ENCODE measurements at places on chromosomes 13 and 19. TPM values are rescaled to one million over a fixed set of nuclear protein-coding genes. Genes with fewer than 3 reads are reported as not detected.

Gene WDR88
- total RNA-seq, result not detected

GRCh38 chr19:41714598-41714997 lies 6.2 kb downstream of the CEACAM5 start:
- no peaks in the 10 kb centered on the region for H3K4me1 ChIP-seq
- no peaks in the 10 kb centered on the region for H3K36me3 ChIP-seq
- DNase-seq, result no peak
- no peak overlapping the region for H3K4me3 ChIP-seq

DNA sequence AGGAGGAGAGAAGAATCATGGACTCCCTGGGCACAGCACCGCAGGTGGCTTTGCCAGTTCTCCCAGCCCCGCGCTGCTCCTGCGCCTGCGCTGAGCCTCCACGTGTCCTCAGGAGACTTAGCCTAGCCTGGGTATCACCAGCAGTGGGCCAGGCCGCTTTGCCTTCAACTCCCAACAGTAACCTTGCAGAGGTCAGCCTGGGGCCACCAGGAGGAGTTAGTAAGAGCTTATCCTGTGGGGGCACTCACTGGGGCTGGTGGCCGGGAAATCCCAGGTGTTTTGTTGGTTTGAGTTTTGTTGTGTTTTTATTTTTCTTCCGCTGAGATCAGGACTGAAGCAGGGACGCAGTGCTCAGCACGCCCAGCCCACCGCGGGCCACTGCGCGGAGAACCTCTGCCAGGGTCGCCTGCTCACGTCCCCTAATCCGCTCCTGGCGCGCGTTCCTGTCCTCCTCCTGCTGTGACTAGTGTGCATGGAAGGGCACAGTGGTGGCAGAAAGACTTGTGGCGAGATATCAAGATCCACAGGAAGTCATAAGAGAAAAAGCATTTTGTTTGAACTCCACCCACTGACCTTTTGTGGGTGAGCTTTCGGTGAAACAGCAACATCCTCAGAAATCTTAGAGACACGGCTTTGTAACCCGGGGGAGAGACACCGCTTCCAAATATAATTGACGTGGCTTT lies 207.4 kb upstream of the RFC3 start:
- no peaks in the 10 kb centered on the region for H3K36me3 ChIP-seq
- peak overlapping the region; percentile 93 for H3K27ac ChIP-seq
- peak overlapping the region; percentile 50 for H3K4me3 ChIP-seq
- H3K4me1 ChIP-seq, result peaks cover 14% of the 10 kb centered on the region
- H3K27me3 ChIP-seq, result no peaks in the 10 kb centered on the region

Gene RASAL3
- total RNA-seq, result not detected

DNA sequence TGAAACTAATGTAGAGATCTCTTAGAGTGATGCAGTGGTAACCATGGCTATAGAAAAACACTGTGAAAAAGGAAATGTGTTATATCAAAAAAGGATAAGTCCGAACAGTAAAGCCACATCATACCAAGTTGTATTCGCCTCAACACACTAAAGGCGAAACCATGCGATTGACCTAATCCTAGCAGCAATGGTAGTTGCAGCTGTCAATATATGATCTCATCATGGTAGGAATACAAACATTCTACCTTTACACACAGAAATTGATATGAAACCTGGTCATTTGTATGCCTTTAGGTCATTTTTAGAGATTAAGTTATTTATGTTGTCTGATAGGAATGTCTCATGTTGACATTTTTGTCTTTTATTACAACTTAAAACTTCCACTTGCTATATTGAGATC lies 271.9 kb downstream of the SLITRK6 start:
- H3K4me3 ChIP-seq, result no peak overlapping the region
- peaks cover 22% of the 10 kb centered on the region for H3K4me1 ChIP-seq
- H3K27ac ChIP-seq, result peak overlapping the region; percentile 31
- H3K36me3 ChIP-seq, result no peaks in the 10 kb centered on the region

Gene GSX1
- total RNA-seq, result not detected

Gene ZNF473
- 21.4 TPM for total RNA-seq

DNA sequence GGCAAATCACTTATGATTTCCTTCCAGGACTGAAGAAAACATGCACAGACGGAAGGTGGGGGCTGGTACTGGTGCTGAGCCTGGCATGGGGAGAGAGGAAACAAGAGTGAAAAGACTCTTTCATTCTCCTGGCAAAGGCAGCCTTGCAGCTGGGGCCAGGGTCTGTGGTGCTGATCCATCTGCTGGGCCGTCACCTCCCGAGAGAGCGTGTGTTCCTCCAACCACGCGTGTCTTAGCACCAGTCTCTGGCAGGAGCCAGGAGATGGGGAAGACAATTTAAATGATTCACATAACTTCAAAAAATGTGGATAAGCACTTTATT lies 23.9 kb upstream of the SPART start:
- H3K4me1 ChIP-seq, result peaks cover 10% of the 10 kb centered on the region
- H3K36me3 ChIP-seq, result no peaks in the 10 kb centered on the region
- H3K27ac ChIP-seq, result peak overlapping the region; percentile 55
- DNase-seq, result no peak
- no peaks in the 10 kb centered on the region for H3K27me3 ChIP-seq
- no peak overlapping the region for H3K4me3 ChIP-seq

Gene PTH2
- total RNA-seq, result not detected

DNA sequence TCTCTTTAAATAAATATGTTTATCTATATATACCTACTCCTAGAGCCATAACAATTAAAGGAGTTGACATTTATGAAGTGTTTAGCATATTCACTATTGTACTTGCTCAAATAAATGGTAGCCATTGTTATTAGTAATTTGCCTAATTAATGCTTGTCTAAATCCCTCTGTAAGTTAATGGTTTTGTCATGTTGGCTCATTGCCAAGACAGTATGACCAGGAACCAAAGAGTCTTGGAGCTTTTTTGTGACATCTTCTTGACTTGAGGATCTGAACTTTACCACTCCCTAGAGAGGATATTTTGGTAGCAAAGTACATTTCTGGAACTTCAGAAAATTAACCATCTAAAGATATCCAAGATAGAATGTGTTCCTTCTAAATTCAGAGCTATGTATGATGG lies 15.5 kb downstream of the FRY start:
- H3K4me3 ChIP-seq, result no peak overlapping the region
- peaks cover 24% of the 10 kb centered on the region for H3K4me1 ChIP-seq
- no peaks in the 10 kb centered on the region for H3K36me3 ChIP-seq

GRCh38 chr13:57128909-57129308 lies 11.8 kb upstream of the PRR20A start:
- no peaks in the 10 kb centered on the region for H3K36me3 ChIP-seq
- no peaks in the 10 kb centered on the region for H3K27me3 ChIP-seq
- peak; percentile 21 for DNase-seq
- no peaks in the 10 kb centered on the region for H3K4me1 ChIP-seq
- H3K27ac ChIP-seq, result no peak overlapping the region

DNA sequence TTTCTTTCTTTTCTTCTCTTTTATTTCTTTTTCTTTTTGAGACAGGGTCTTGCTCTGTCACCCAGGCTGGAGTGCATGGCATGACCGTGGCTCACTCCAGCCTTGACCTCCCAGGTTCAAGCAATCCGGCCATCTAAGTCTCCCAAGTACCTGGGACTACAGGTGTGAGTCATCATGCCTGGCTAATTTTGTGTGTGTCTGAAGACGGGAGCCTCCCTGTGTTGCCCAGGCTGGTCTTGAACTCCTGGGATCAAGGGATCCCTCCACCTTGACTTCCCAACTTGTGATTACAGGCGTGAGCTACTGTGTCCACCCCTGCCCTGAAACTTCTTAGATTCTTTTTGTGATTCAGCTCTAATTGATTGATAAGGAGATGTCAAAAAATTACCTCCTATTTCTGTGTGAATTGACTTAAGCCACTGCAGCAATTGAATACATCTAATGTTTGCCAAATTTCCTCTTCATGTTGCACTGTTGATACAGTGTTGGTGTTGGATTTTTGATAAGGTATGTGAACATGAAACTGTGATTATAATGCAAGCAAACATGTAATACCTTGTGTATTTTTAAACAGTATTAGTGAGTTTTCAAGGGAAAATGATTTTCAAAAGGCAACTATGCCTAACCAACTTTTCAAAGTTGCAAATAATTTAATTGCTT lies 22.6 kb downstream of the KLF5 start:
- no peak overlapping the region for H3K27ac ChIP-seq
- H3K27me3 ChIP-seq, result no peaks in the 10 kb centered on the region
- no peaks in the 10 kb centered on the region for H3K4me1 ChIP-seq

Gene FUT3
- total RNA-seq, result 23.9 TPM

DNA sequence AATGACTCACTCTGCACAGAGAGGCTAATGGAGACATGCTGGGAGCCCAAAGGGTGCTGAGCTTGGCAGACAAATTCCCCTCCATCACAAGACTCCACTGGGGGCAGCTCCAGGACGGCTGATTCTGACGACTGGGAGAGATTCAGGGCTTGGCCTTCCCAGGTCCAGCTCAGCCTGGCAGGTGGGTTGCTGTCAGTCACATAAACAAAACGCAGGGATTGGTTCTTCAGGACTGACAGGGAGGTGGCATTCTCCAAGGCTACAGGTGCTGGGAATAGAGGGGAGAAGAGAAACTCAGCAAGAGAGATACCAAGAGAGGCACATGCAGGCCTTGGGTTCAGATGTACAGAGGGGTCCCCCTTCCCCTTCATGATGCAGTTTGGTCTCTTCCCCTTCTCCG lies 10.7 kb upstream of the ZNF175 start:
- H3K27ac ChIP-seq, result no peak overlapping the region
- H3K4me3 ChIP-seq, result no peak overlapping the region
- DNase-seq, result no peak
- H3K27me3 ChIP-seq, result no peaks in the 10 kb centered on the region
- no peaks in the 10 kb centered on the region for H3K36me3 ChIP-seq

- no peaks in the 10 kb centered on the region for H3K27me3 ChIP-seq
- DNase-seq, result peak; percentile 80
- H3K4me3 ChIP-seq, result no peak overlapping the region
Observed at GRCh38 chr13:30978981-30979956, 46.8 kb downstream of the TEX26 start.

Gene ZNF534
- 0.04 TPM for total RNA-seq

DNA sequence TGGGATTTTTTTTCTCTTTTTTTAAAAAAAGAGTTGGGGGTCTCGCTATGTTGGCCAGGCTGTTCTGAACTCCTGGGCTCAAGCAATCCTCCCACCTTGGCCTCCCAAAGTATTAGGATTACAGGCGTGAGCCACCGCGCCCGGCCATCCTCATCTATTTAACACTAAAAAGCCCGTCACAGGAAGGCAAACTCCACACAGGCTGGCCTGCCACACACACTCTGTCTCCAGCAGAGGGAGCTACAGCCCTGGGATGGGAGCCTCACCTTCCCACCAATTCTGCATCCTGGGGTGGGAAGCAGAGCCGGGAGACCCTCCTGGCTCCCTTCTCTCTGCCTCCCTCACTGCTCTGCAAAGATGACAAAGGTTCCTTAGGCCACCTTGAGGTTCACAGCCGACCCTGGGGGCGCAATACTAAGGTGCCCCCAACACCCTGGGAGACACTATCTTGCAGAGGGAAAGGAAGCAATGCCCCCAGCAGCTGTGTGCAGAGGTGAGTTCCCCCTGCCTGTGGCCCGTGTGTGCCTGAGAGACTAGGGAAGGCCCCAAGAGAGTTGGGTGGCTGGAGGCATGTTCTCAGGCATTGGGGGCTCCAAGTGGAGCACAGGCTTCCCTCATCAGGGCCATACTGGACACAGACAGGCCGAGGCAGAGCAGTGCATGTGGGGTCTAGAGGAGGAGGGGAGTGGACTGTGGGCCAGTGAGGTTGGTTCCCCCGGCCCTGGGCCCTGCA lies 27.4 kb upstream of the TIMM44 start:
- DNase-seq, result peak; percentile 48
- no peaks in the 10 kb centered on the region for H3K27me3 ChIP-seq
- no peaks in the 10 kb centered on the region for H3K4me1 ChIP-seq
- no peak overlapping the region for H3K27ac ChIP-seq
- H3K36me3 ChIP-seq, result peaks cover 46% of the 10 kb centered on the region

Gene APLP1
- 32.1 TPM for total RNA-seq

DNA sequence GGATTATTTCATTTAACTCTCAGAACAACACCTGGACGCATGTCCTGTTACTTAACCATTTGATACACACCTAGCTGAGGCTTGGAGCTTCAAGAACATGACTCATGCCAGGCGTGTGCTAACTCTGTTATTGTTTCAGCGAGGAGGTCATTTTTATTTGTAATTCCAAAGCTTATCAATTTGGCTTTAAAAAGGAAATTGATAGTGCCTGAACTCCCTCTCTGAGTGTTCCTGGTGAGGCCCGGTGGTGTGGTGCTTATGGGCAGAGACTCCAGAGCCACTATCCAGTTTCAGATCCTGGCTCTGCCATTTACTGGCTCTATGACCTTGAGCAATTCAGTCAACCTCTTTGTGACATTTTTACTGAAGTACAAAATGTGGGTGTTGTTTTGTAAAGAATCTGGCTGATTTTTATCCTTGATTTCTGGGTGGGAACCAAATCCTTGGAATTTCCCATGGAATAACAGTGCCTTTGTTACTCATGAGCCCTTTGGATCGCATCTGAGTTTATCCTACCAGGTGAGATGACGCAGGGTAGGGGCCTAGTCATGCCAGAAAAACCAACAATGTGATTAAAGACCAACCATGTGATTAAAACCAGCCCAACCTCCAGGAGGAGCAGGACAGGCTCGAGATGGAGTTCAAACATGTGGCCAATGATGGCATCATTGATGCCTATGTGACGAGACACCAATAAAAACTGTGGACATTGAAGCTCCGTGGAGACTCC lies 198.8 kb downstream of the MYO16 start:
- H3K4me3 ChIP-seq, result no peak overlapping the region
- no peaks in the 10 kb centered on the region for H3K4me1 ChIP-seq
- no peak overlapping the region for H3K27ac ChIP-seq
- DNase-seq, result no peak
- H3K36me3 ChIP-seq, result no peaks in the 10 kb centered on the region

GRCh38 chr13:51770681-51771417 lies 33.1 kb downstream of the DHRS12 start:
- DNase-seq, result no peak
- H3K4me1 ChIP-seq, result peaks cover 2% of the 10 kb centered on the region
- H3K27ac ChIP-seq, result no peak overlapping the region
- H3K36me3 ChIP-seq, result no peaks in the 10 kb centered on the region
- no peaks in the 10 kb centered on the region for H3K27me3 ChIP-seq
- no peak overlapping the region for H3K4me3 ChIP-seq

DNA sequence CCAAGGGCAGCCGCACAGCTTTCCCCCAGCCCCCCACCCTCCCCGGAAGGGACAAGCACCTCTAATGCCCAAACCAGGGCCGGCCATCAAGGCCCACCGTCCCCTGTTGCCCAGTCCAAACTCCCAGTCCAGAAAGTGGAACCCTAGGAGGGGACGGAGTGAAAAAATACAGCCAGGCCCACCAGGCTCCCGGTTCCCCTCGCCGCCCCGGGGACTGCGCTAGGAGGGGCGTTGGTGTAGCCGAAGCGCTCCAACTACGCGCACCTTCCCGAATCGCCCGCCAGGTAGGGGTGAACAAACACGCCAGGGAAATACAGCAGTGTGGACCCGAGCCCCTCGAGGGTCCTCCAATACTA lies 1.3 kb downstream of the KLF16 start:
- H3K36me3 ChIP-seq, result no peaks in the 10 kb centered on the region
- no peaks in the 10 kb centered on the region for H3K27me3 ChIP-seq
- H3K4me3 ChIP-seq, result peak overlapping the region; percentile 76
- no peak overlapping the region for H3K27ac ChIP-seq
